ENCODE measurements at places on chromosomes 12 and 14.

GRCh38 chr12:97322388-97322787 is 140.2 kb upstream of the RMST start:
- no peak for DNase-seq

GRCh38 chr14:105850853-105851581 is 324.6 kb downstream of the TMEM121 start:
- no peak for DNase-seq

- no peak for DNase-seq
Measured at GRCh38 chr14:30356438-30357202, 202.3 kb upstream of the G2E3 start.

GRCh38 chr12:15306605-15307004 is 15.7 kb upstream of the PTPRO start:
- no peak for DNase-seq

GRCh38 chr12:129641926-129642325 is 261.9 kb downstream of the TMEM132D start:
- no peak for DNase-seq

DNA sequence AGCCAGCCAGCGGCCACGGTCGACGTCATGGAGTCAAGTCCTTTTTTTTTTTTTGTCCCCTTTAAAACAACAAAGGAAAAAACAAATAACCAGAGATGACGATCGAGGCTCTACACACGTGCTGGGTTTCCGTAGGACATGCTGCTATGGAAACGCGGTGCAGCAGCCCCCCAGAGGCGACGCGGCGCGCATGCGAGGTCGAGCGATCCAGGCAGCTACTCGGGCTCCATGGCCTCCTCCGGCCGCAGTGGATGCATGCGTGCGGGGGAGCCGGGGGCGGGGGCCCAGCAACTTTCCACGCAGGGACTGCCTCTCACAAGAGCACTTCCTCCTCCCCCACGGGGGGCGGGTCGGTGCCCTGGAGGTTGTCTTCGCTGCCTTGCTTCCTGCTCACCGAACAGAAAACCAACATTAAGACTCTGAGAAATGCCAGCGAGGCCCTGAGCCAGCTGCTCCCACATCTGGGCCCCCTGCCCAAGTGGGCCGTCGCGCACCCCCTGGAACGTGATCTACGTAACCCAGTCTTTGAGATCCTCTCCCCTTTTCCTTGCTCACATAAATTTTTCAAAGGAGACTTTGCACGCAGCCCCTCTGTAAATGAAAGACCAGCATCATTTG is 30.7 kb downstream of the P2RX4 start:
- DNase-seq = peak; percentile 80

GRCh38 chr12:119744900-119745606 is 77.1 kb downstream of the PRKAB1 start:
- no peak for DNase-seq

DNA sequence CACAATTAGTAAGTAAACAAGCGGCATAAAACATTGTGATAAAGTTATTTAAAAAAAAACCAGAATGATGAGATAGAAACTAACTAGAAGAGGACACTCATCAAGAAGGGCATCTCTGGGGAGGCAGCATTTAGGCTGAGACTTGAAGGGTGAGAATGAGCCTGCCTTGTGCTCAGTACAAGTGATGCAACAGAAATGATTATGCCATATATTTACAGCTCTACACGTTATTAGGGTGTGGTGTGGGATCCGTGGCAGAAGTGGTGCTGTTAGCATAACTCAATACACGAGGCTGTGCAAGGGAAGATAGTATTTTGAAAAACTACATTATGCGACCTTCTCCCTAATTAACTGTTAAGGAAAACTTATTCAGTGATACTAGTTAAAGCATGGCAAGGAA is 178.5 kb upstream of the ATF7IP start:
- no peak for DNase-seq

DNA sequence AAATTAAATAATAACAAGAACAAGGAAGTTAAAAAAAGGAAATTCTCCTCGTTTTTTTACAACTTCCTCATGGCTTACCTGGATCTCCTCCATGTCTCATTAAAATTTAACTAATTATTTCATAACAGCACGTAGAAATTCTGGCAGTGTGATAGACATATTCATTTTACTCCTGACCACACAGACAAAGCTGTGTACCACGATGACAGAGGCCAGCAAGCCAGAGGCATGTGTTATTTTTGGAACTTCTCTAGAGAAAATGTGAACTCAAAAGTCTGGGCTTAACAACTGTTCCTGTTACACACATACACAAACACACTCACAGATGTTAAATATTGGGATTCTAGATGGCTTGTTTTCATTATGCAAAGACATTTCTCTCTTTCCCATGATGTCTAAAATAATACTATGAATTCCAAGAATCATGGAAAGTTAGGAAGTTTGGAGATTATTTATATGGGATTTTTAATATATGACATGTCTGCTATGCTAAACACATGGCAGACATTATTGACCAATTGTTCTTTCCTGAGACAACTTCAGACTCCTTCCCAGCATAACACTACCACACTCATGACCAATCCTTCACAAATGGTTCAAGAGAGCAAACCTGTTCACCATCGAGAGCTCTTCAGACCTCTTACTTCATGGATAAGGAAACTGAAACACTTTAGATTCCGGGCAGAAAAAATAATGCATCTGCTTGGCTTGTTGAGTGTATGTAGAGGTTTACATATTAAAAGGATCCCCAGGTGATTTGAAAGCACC is 158.7 kb downstream of the DACT1 start:
- DNase-seq = no peak

GRCh38 chr12:117192057-117192456 is 1.8 kb upstream of the FBXO21 start:
- no peak for DNase-seq

DNA sequence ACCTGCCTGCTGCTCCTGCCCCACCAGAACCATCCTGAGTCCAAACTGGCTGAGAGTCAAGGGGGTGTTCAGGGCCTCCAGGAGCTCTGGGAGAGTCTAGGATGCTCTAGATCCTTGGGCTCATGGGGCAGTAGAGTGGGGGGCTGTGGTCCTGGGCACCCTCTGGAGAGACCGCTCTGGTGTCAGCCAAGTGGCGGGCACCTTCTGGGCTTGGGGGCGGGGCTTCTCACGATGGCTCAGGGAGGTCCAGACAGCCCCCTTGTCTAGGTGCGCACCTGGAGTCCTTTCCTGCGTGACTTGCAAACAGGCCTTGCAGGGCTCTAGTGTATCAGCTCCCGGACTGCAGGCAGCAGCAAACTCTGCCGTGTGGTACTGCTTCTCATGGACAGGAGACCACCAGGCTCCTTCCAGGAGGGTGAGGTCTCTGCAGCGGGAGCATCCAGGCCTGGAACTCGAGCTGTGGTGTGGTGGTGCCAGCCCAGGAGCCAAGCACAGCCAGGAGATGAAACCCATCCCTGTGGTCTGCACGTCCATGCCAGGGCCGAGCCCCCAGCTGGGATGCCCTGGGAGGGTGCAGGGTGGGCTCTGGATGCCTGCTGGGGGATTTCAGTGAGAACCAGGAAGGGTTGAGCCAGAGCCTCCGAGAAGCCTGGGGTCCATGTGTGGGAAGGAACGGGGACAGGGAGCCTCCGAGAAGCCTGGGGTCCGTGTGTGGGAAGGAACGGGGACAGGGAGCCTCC is 15.0 kb downstream of the PACS2 start:
- no peak for DNase-seq

DNA sequence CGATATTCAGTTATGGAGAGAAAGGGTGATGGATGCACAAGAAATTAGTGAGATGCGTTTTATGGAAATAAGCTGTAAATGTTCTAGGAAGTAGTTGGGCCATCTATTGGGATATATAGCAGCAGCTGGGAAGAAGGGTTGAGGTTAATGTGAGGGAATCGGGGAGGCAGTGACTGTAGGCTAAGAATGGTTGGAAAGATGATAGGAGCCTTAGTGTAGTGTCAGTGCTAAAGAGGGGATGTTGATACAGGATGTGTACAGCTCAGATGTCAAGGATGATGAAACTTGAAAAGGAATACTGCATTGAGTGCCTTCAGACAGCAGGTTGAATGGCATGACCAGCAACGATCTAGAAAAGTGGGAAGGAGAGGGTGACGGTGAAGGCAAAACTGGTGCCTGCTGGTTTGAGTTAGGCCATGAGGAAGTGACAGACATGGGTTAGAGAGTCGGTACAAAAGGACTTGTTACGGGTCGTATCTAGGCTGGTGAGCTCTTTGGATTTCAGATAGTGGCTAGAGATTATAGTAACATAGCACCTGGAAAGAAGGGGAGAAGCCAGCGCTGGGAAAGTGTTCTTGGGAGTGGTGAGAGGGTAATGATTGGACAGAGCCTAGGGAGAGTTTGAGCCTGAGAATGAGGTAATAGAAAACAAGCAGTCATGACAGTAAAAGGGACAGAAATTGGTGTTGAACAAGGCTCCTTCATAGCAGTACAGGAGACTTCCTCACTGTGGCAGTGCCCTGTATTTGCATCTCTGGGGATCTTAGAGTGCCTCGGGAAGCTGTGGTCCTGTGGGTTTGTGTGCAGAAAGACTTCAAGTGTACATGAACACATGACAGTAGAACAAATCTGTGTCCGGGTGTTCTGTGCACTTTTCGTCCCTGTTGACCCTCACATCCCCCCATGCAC is 9.6 kb downstream of the MARS1 start:
- no peak for DNase-seq

GRCh38 chr14:26589925-26590324 is 7.9 kb downstream of the NOVA1 start:
- DNase-seq = no peak

DNA sequence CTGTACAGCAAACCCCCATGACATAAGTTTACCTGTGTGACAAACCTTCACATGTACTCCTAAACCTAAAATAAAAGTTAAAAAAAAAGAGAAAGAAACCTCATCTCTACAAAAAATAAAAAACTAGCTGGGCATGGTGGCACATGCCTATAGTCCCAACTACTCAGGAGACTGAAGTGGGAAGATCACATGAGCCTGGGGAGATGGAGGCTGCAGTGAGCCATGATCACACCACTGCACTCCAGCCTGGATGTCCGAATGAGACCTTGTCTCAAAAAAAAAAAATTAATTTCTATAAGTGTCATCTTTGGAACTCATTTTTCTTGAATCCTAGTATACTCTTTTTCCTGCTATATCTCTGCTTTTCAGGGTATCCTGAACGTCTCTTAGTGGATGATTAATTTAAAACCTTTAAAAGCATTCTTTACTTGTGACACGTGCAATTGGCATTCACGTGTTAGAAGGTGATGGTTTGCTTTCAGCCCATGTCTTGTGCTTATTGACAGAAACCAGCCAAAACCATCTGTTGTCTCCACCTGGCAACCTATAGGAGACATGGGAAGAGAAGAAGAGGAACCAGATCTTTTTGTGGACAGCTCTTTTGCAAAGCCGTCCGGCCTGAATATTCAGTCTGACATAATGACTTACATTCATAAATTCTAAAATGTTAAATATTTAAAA is 30.6 kb upstream of the PPFIBP1 start:
- no peak for DNase-seq

DNA sequence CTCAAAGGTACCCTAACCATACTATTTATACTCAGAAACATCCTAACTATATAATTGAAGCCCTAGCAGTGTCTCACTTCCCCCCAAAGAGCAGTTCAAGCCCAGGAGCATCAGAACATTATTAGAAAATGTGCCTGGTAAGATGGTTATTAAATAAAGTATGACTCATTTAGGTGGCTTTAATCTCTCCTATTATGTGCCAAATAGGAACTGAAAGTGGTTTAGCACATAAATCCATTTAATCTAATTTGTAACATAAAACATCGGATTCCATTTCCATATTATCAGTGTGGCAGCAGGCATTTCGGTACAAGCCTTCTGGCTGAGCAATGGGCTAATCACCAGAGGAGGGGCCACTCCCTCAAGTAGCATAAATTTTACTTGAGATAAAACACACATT is 395.2 kb upstream of the TMTC1 start:
- no peak for DNase-seq

GRCh38 chr14:68521961-68522509 is 270.8 kb downstream of the ZFP36L1 start:
- DNase-seq = no peak

GRCh38 chr12:1130571-1130970 is 139.5 kb downstream of the ERC1 start:
- no peak for DNase-seq

- DNase-seq = no peak
Measured at GRCh38 chr14:100416921-100417860, 94.1 kb downstream of the SLC25A47 start.

DNA sequence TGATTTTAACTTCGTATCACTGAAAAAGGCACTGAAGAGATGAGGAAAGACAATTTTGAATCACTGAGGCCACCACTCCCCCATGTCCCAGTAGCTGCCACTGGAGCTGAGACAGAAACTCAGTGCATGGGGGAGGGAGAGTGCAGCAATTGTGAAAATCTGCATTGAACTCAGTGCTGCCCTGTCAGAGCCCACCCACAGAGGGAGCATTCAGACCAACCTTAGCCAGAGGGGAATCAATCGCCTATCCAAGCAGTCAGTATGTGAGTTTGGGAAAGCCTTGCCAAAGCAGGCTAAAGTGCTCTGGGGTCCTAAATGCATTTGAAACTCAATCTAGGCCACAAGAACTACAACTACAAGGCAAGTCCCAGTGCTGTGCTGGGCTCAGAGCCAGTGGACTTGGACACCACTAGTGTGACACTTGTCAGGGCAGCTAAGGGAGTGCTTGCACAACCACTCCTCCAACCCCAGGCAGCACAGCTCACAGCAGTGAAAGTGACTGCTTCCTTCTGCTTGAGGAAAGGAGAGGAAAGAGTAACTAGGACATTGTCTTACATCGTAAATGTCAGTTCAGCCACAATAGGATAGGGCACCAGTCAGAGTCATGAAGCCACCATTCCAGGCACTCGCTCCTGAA is 13.3 kb downstream of the RNASE3 start:
- no peak for DNase-seq

DNA sequence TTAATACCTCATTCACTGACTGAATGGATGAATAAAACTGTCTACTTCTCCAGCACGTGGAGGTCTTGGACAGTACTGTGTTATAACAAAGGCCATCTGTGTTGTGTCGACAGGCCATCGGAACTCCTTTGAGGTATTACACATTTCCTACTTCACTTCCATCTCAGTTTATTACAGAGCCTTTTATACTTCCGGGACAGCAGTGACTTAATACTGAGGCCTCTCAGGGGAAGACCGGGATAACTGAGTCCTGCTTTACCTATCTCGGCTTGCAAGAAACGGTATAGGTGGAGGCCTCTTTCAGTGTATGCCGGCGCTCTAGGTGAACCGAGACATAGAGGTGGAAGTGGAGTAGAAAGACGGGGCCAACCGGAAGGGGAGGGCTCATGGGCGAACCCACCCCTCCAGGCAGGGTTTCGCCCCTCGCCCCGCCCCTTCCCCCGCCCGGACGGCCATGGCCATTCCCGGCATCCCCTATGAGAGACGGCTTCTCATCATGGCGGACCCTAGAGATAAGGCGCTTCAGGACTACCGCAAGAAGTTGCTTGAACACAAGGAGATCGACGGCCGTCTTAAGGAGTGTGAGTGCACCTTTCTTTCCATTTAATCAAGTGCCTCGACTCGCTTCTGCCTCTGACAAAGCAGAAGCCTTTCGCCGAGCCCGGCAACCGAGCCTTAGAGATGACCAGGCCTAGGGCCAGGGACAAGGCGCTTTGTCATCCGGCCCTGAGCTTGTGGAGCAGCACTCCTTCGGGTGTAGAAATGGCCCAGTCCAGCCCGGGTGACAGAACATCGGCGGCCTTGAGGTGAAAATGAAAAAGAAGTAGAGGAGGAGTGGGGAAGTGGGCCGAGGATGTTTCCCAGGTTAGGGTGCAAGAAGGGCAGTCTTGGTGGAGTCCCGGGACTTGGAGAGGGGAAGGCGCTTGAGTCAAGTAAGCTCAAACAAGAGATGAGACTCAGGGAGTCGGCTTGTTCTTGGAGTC is at the start of gene PSMC6:
TSS of gene PSMC6 (plus strand) at position 477 of the 983 bp plus-strand sequence. CDS start at position 497, 20 bp downstream.
- peak; percentile 93 for DNase-seq

All from CD4-positive, alpha-beta T cell treated with Interleukin-15 for 4 hours (primary cell).